ENCODE measurements at places on chromosomes 3 and 15. TPM values are rescaled to one million over a fixed set of nuclear protein-coding genes. Genes with fewer than 3 reads are reported as not detected.

DNA sequence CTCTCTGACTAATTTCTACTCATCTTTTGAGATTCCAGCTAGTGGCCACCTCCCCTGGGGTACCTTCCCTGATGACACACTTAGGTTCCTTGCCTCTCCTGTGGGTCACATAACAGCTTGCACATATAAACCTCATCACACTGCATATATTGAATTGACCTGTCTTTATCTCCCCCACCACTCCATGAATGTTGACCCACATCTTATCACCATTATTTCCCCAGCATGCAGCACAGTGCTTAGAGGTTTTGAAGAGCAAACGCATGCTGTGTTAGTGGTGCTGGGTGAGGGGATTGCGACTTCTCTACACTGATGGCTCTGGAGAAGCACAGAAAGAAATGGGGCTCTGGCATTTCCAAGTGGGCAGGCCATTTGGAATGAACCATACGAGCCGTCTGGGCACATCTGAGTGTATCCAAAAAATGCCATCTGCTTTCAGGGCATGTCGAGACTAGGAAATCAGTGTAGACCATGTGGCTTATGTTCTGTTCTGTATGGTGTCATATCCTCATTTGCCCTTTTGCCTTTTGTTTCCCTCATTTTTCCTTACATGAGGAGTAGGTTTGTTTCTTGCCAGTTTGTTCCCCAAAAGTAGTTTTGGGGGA is 333.2 kb upstream of the TRIM42 start:
- DNase-seq: no peak

DNA sequence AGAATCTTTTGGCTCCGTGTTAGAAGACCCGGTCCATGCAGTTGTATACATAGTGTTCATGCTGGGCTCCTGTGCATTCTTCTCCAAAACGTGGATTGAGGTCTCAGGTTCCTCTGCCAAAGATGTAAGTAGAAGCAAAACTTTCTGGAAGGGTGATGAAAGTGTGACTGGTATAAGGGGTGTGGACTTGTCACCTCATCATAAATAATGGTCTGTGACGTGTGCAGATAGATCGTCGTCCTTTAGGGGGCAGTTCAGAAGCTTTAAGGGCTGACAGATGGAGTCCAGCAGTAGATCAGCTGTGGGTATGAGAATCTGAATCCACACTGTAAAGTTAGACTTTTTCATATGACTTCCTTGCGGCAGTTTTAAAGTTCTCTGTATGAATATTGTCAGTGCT is 15.3 kb downstream of the SEC61A1 start:
- no peak for DNase-seq

DNA sequence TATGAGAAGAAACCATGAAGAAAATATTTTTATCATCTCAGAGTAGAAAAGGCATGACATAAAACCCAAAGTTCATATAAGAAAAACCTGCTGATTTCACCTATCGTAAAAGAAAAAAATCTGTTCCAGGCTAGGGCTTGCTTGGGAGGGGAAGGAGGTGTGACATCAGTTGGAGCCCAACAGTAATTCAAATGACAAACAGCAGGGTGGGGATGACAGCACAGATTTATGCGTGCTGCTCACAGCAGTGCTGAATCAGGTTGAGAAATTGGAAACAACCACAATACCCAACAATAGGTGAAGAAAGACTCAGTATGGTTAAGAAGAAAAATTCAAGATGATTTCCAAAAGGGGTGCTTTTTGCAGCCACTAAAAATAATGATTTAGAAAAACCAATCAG is 172.4 kb downstream of the PDE8A start:
- DNase-seq: no peak

- no peak for DNase-seq
Observed at GRCh38 chr3:33795856-33796536, 2.4 kb upstream of the PDCD6IP start.

Gene SGO1
- total RNA-seq: 10.8 TPM

DNA sequence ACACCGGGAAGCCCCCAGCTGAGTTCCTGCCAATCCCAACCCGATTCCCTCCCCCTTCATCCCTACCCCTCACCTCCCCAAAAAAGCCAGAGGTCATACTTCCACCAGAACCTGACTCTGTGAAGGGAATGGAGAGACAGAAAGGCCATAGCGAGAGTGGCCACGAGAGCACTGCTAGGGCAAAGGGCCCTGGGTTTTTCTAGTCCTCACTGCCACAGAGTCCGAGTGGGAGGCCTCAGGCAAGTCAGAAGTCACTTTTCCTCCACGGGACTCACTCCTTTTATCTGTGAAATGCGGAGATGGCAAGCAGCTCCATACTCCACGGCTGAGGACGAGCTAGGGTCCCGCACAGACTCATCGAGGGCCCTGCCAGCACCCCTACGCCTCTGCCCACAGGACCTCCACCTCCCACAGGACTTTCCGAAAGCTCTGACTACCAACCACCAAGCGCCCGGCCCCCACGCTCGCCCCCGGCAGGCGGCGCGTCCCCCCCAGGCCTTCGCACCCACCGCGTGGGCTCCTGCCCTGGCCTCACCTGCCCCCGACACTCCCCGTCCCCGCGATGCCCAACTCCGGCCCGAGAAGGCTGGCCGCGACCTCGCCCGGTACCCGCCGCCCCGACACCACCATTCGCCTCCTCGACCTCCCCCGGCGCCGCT is 792 bp downstream of the ATP13A3 start:
- DNase-seq: no peak

- no peak for DNase-seq
Observed at GRCh38 chr3:87488765-87489164, 212.4 kb upstream of the POU1F1 start.

GRCh38 chr15:41333026-41333562 is 413 bp downstream of the NUSAP1 start:
- DNase-seq: no peak

Gene GOLGA6A
- total RNA-seq: 0.25 TPM

GRCh38 chr15:71103102-71103676 is 12.1 kb upstream of the THSD4 start:
- DNase-seq: peak; percentile 71

- DNase-seq: no peak
Observed at GRCh38 chr15:45473068-45473467, 49.5 kb downstream of the SLC30A4 start.

Gene PLA2G4D
- total RNA-seq: 26.5 TPM

Gene C15orf61
- 11.3 TPM for total RNA-seq

DNA sequence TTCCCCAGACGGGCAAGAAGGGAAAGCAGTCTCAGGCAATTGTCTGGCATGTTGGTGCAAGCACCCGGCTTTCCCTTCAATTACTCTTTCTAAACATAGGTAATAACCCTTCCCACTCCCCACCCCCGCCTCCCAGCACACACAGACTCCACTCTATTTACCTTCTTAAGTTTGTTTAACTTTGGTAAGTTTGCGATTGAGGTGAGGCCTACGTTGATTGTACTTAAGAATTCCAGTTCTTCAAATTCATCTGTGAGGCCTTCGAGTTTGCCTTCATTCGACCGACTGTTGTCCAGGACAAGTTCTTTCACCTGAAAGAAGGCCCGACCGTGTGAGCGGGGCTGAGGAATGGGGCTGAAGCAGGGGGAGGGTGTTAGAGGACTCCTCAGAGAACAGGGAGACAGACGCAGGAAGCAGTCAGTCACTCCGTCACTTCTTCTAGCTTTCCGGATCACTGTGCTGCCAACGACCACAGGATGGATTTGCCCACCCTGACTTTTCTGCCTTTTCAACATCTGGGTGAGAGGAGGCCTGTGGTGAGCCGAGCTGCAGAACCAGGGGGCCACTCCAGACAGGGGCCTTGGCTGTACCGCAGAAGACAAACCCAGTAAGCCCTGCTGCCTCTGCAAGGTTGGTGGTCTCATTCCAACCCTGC is 33.0 kb downstream of the ANP32A start:
- DNase-seq: no peak

Gene TMEM212
- total RNA-seq: not detected

DNA sequence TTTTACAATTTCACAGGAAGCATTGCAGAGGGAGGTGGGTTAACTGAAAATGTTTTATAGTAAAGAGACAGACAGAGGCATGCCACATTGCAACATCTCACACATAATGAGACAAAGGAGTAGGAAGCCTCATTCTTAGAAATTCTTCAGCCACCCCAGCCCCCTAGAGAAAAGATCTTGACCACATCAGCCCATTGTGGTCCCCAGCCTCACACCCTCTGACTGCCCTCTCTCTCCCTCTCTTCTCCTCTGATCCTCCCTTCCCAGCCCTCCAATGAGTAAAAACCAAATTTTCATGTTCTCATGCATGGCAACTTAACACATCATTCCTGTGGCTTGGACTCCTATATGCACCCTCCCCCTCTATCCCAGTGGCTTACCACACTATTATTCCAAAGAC is 174.1 kb downstream of the UACA start:
- peak; percentile 14 for DNase-seq

DNA sequence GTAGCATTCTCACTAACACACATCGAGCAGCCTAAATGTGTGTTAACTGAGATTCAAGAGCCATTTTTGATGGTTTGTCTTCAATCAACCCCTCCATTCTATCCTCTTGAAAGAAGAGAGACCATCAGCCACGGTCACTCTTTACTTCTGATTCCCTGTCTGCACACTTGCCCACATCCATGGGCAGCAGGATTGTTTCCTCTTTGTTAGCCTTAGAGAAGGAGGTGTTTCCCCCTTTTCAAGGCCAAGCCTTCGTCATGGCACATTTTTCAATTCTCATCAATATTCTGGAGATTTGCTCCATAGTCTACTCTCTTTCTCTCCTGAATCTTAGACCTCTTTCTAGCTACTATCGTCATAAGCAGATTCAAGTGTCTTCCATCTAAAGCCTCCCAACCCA is 522.4 kb upstream of the NAALADL2 start:
- DNase-seq: no peak

GRCh38 chr15:53963801-53964200 is 14.4 kb upstream of the UNC13C start:
- no peak for DNase-seq

- no peak for DNase-seq
Observed at GRCh38 chr15:99076555-99077308, 28.1 kb upstream of the SYNM start.

DNA sequence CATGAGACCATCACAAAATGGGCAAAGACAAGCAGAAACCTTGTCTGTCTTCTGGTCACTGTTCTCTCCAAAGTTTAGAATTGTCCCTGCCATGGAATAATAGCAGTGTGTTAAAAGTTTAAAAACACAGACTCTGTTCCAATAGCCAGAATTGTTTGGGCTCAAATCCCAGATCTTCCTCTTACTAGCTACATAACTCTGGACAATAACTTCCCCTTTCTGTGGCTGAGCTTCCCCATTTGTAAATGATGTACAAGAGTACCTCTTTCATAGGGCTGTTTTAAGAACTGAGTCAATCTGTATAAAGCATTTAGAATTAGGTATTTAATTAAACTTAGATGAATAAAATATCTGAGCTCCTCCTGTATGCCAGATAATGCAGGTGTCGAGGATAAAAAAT is 623.0 kb downstream of the NTRK3 start:
- DNase-seq: no peak

Data from vagina (tissue), 2 donors.